ENCODE measurements at places on chromosomes 6 and 20. TPM values are rescaled to one million over a fixed set of nuclear protein-coding genes. Genes with fewer than 3 reads are reported as not detected.

GRCh38 chr6:112773187-112773586, 426.1 kb downstream of the RFPL4B start:
- no peaks in the 10 kb centered on the region for H3K27me3 ChIP-seq
- no peak for DNase-seq
- H3K4me1 ChIP-seq = no peaks in the 10 kb centered on the region
- H3K4me3 ChIP-seq = no peak overlapping the region
- no peak overlapping the region for H3K27ac ChIP-seq
- H3K36me3 ChIP-seq = no peaks in the 10 kb centered on the region

DNA sequence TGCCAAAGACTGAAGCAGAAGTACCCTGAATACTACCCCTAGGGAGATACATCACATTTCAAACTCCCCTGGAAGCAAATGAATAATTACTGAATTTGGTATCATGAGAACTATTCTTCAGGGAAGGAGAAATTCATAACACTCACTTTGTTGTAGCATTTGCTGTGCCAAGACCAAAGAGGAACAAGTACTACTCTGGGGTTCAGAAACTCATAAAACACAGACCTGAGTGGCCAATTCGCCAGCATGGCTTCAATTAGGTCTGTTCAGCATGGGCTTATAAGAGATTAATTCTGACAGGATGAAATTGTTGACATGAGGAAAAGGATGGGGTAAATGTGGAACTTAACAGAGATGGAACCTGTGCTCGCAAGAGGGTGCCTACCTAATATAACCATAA, 6.5 kb downstream of the ELOVL5 start:
- H3K4me3 ChIP-seq = no peak overlapping the region
- H3K4me1 ChIP-seq = peaks cover 6% of the 10 kb centered on the region
- H3K27me3 ChIP-seq = no peaks in the 10 kb centered on the region
- H3K36me3 ChIP-seq = no peaks in the 10 kb centered on the region
- no peak overlapping the region for H3K27ac ChIP-seq
- no peak for DNase-seq

- no peaks in the 10 kb centered on the region for H3K4me1 ChIP-seq
- peaks cover 3% of the 10 kb centered on the region for H3K27me3 ChIP-seq
- DNase-seq = no peak
- H3K27ac ChIP-seq = no peak overlapping the region
These were observed 9.6 kb downstream of the SCUBE3 start for GRCh38 chr6:35223396-35223795.

GRCh38 chr6:163328411-163328810, 86.1 kb upstream of the QKI start:
- H3K4me1 ChIP-seq = peaks cover 7% of the 10 kb centered on the region
- H3K4me3 ChIP-seq = no peak overlapping the region
- no peaks in the 10 kb centered on the region for H3K27me3 ChIP-seq
- no peak overlapping the region for H3K27ac ChIP-seq

GRCh38 chr6:149451376-149452036, 33.3 kb downstream of the ZC3H12D start:
- no peaks in the 10 kb centered on the region for H3K36me3 ChIP-seq
- H3K27ac ChIP-seq = no peak overlapping the region
- H3K4me3 ChIP-seq = peak overlapping the region; percentile 67
- peaks cover 22% of the 10 kb centered on the region for H3K27me3 ChIP-seq
- no peak for DNase-seq
- H3K4me1 ChIP-seq = peaks cover 37% of the 10 kb centered on the region

DNA sequence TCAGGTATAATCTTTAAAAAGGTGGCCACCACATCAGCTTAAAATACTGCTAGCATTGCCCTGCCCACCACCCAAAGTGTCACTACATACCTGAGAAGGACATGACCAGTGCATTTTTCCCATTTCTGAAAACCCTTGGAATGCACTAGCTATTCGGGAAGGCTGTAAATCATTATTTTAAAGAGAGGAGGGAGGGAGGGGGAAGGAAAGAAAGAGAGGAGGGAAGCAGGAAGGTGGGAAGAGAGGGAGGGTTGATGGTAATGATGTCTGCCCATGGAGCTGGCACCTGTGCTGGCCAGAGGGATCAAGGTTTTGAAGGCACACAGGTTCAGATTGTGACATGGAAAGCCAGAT, 32.4 kb downstream of the VAPB start:
- H3K27me3 ChIP-seq = no peaks in the 10 kb centered on the region
- no peak for DNase-seq
- no peak overlapping the region for H3K4me3 ChIP-seq

DNA sequence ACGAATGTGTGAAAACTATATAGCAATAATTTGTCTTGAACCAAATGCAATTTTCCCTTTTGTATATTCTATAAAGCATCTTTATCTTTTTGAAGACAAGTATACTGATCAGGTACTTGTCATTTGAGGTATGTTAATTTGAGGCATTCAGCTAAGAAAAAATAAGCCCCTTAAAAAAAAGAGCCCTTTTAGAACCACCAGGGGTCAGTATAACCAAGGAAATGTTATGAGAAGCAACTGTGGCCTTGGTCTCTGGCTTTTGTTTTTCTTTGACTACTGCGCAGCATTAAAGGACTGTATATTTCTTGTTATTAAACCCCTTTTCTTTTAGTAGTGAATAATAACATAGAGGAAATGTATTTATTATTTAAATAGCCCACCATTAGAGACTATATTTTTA, 43.1 kb downstream of the CD109 start:
- H3K36me3 ChIP-seq = peaks cover 17% of the 10 kb centered on the region
- no peaks in the 10 kb centered on the region for H3K4me1 ChIP-seq
- no peak for DNase-seq
- H3K4me3 ChIP-seq = no peak overlapping the region

The BTNL2 gene
- not detected for total RNA-seq

The TEAD3 gene
- 48.7 TPM for total RNA-seq

GRCh38 chr20:20677186-20677585, 35.3 kb downstream of the RALGAPA2 start:
- no peaks in the 10 kb centered on the region for H3K27me3 ChIP-seq
- H3K36me3 ChIP-seq = no peaks in the 10 kb centered on the region
- H3K27ac ChIP-seq = no peak overlapping the region
- no peaks in the 10 kb centered on the region for H3K4me1 ChIP-seq

GRCh38 chr6:169313347-169314010, 59.8 kb upstream of the THBS2 start:
- no peaks in the 10 kb centered on the region for H3K36me3 ChIP-seq
- H3K27me3 ChIP-seq = no peaks in the 10 kb centered on the region
- H3K4me3 ChIP-seq = no peak overlapping the region

The CALHM5 gene
- total RNA-seq = 1.7 TPM

GRCh38 chr6:163030980-163031379, 303.2 kb downstream of the PACRG start:
- no peaks in the 10 kb centered on the region for H3K4me1 ChIP-seq
- no peak overlapping the region for H3K4me3 ChIP-seq
- no peaks in the 10 kb centered on the region for H3K36me3 ChIP-seq
- no peak overlapping the region for H3K27ac ChIP-seq
- no peaks in the 10 kb centered on the region for H3K27me3 ChIP-seq
- DNase-seq = no peak

- DNase-seq = no peak
- peak overlapping the region; percentile 60 for H3K4me3 ChIP-seq
- H3K4me1 ChIP-seq = peaks cover 39% of the 10 kb centered on the region
- H3K27ac ChIP-seq = peak overlapping the region; percentile 84
These were observed 927 bp upstream of the MANEA start for GRCh38 chr6:95576218-95576997.

DNA sequence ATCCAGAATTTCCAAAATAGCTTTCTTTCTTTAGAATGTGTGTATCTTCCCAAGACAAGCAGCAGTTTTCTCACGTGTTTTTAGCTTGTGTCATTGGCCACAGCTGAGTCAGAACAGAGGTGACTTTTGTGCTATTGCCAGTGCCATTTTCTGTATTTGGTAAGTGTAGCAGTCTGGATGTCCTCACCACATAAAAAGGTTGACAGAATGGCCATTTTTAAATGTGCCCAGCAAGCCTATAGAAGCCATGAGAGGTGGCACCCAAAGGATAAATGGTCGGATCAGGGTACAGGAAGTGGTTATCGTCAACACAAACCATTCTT, 269.5 kb upstream of the HSF2 start:
- no peaks in the 10 kb centered on the region for H3K36me3 ChIP-seq
- H3K27ac ChIP-seq = no peak overlapping the region
- H3K4me1 ChIP-seq = no peaks in the 10 kb centered on the region
- DNase-seq = no peak

DNA sequence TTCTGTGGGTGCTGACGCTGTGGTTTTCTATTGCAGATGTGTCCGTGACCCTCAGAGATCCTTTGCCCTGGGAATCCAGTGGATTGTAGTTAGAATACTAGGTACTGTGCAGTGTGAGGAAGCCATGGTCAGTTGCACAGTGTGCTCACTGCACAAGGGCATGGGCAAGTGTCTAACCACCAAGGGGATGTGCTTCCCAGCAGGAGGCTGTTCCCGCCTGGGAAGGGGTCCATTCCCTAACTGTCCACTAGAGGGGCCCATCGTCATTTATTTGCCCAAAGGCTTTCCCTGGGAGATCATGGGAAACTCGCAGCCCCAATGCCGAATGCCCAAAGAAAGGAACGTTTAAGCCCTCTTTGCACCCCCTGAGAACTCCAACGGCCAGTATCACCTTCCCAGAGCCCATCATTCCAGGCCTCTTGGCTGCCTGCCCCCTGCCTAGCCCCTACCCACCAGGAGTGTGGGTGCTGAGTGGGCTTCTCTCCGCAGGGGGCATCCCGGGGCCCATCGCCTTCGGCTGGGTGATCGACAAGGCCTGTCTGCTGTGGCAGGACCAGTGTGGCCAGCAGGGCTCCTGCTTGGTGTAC, 26.2 kb downstream of the SLCO4A1 start:
- H3K27me3 ChIP-seq = peaks cover 19% of the 10 kb centered on the region
- H3K4me1 ChIP-seq = peaks cover 18% of the 10 kb centered on the region
- H3K36me3 ChIP-seq = no peaks in the 10 kb centered on the region
- no peak for DNase-seq
- no peak overlapping the region for H3K27ac ChIP-seq
- H3K4me3 ChIP-seq = no peak overlapping the region

- H3K4me3 ChIP-seq = no peak overlapping the region
- DNase-seq = no peak
- H3K27me3 ChIP-seq = no peaks in the 10 kb centered on the region
- no peak overlapping the region for H3K27ac ChIP-seq
- no peaks in the 10 kb centered on the region for H3K4me1 ChIP-seq
These were observed 56.4 kb upstream of the MTRF1L start for GRCh38 chr6:153058909-153059308.

The VGLL2 gene
- not detected for total RNA-seq

DNA sequence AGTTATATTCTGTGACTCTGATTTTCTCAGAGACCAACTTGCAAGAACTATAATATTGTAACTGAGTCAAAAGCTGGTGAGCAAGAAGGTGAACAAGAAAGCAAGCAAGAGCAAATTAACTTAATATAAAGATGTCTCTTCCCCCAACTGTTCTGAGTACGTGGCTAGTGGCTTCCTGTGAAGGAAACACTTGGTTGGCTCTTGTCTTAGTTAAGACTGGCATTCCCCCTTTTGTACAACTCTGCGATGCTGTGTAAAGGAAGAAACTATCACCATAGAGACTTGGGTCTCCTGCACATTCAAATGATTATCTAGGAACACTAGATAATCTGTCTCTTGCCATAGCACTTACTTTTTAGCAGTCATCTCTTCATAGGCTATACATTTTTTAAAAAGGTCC, 47.3 kb upstream of the TNFAIP3 start:
- H3K4me1 ChIP-seq = peaks cover 42% of the 10 kb centered on the region
- DNase-seq = no peak
- no peak overlapping the region for H3K27ac ChIP-seq
- no peaks in the 10 kb centered on the region for H3K36me3 ChIP-seq
- H3K4me3 ChIP-seq = no peak overlapping the region
- no peaks in the 10 kb centered on the region for H3K27me3 ChIP-seq

The MTFR2 gene
- 2.5 TPM for total RNA-seq

The ACTL10 gene
- total RNA-seq = 1.3 TPM

DNA sequence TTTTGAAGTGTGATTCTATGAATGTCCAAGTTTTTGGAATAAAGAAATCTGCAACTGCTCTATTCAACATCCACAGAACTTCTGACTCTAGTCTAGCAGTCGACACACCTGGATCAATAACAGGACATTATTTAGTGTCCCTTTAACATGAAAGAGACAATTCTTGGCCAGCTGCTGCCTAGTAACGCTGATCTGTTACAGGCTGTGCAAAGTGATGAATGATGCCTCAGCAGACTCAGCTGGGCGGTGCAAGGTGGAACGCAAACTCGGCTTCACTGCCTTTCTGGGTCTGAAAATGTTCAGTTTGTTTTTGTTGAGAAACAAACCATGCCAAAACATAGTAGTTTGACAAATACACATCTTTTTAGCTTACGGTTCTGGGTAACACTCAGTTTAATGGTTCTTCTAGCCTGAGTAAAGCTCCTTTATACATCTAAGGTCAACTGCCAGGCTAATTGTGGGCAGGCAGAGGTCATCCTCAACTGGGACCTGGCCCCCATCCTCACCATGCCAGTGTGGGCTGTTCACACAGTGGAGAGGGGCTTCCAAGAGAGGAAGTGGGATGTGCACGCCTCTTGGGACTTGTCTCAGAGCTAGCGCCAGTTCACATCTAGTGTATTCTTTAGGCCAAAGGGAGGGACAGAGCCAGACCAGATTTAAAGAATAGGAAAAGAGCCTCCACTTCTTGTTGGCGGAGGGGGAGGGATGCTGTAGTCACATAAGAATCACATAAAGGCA, 879.7 kb downstream of the QKI start:
- H3K27ac ChIP-seq = no peak overlapping the region
- no peaks in the 10 kb centered on the region for H3K27me3 ChIP-seq
- no peak overlapping the region for H3K4me3 ChIP-seq
- no peak for DNase-seq
- no peaks in the 10 kb centered on the region for H3K4me1 ChIP-seq

DNA sequence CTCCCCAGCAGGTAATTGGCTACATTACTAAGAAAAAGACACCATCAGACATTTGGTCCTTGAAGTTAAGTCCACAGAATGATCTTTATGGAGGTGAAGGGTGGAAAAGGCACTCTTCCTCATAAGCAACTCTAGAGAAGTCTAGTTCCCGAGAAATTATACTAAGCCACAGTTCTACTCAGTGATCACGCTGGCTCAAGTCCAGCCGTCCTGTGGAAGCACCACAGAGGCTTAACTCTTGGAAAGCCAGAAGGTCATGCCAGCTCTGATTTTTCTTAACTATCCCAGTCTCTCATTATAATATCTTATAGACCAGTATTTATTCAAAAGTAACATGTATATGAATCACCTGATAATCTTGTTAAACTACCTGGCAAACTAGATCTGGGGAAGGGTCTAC, 258.5 kb downstream of the EYA4 start:
- H3K27me3 ChIP-seq = no peaks in the 10 kb centered on the region
- no peaks in the 10 kb centered on the region for H3K36me3 ChIP-seq
- H3K4me3 ChIP-seq = no peak overlapping the region
- peaks cover 14% of the 10 kb centered on the region for H3K4me1 ChIP-seq
- no peak for DNase-seq

The RAB44 gene
- not detected for total RNA-seq

The SDC4 gene
- total RNA-seq = 156 TPM

The HLA-DRB1 gene
- total RNA-seq = 36.5 TPM
